Transverse colon (tissue), 4 donors: ENCODE measurements at places on chromosomes 1 and 21. TPM values are rescaled to one million over a fixed set of nuclear protein-coding genes. Genes with fewer than 3 reads are reported as not detected.
A peak's percentile ranks its signal among the peaks of the same experiment; 100 is the strongest.

DNA sequence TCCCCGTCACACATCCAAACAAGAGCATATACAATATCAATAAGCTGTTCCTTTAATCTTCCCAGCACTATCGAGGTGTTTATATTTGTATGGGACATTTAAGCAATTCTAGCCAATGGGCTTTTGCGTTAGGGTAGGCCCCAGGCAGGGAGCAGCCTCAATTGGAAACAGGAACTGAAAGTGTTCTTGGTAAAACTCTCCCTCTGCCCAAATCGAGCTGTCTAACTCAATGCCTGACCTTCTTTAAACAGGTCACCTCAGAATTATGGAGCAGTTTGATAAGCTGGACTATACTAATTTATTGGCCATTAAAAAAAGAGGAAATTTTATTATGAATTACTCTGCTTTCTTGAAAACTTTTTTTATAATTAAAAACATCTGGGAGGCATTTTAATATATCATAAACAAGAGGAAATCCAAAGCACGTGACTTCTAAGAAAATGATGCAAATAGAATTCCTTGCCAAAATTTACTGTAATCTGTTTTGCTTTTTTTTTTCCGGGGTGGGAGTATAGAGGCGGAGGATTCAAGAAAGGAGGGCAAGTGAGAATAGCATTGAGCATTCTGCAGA is 498.1 kb downstream of the LMO4 start:
- no peak overlapping the region for H3K27ac ChIP-seq
- peak; percentile 34 for DNase-seq
- no peaks in the 10 kb centered on the region for H3K36me3 ChIP-seq
- H3K27me3 ChIP-seq, result no peaks in the 10 kb centered on the region
- no peak overlapping the region for H3K4me3 ChIP-seq

- no peaks in the 10 kb centered on the region for H3K27me3 ChIP-seq
- no peak for DNase-seq
- peaks cover 14% of the 10 kb centered on the region for H3K4me1 ChIP-seq
- no peaks in the 10 kb centered on the region for H3K36me3 ChIP-seq
Observed at GRCh38 chr1:231691618-231692259, 65.1 kb downstream of the DISC1 start.

GRCh38 chr1:213414911-213415310 is 363.9 kb downstream of the RPS6KC1 start:
- H3K4me3 ChIP-seq, result no peak overlapping the region
- H3K4me1 ChIP-seq, result no peaks in the 10 kb centered on the region
- no peaks in the 10 kb centered on the region for H3K27me3 ChIP-seq
- no peak overlapping the region for H3K27ac ChIP-seq
- H3K36me3 ChIP-seq, result no peaks in the 10 kb centered on the region

- H3K4me3 ChIP-seq, result no peak overlapping the region
- H3K4me1 ChIP-seq, result no peaks in the 10 kb centered on the region
- no peaks in the 10 kb centered on the region for H3K27me3 ChIP-seq
- no peak overlapping the region for H3K27ac ChIP-seq
- DNase-seq, result no peak
- H3K36me3 ChIP-seq, result no peaks in the 10 kb centered on the region
Observed at GRCh38 chr21:29805105-29805504, 134.7 kb downstream of the GRIK1 start.

DNA sequence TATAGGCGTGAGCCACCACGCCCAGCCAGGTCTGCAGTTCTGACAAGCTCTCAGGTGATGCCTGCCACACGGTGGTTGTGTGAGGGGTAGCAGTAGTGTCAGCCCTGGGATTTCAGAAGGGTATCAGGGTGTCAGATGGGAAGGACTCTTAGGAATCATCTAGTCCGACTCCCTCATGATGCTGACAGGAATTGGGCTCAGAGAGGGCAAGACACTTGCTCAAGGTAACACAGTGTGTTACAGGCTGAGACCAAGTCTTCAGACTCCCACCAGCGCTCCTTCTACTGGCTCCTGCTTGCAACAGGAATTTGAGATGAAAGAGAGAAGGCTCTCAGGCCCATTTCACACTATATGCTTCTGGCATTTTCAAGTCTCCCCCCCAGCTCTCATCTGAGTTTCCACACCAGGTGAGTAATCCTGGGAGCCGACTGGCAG is 6.9 kb downstream of the HTR1D start:
- peaks cover 19% of the 10 kb centered on the region for H3K27me3 ChIP-seq
- DNase-seq, result no peak
- H3K27ac ChIP-seq, result no peak overlapping the region
- no peaks in the 10 kb centered on the region for H3K36me3 ChIP-seq

- DNase-seq, result no peak
- no peaks in the 10 kb centered on the region for H3K36me3 ChIP-seq
- no peak overlapping the region for H3K4me3 ChIP-seq
Observed at GRCh38 chr1:48552420-48552819, 80.4 kb upstream of the SPATA6 start.

GRCh38 chr1:14842361-14842760 is 243.9 kb downstream of the KAZN start:
- H3K27ac ChIP-seq, result peak overlapping the region; percentile 21
- no peaks in the 10 kb centered on the region for H3K36me3 ChIP-seq
- no peak overlapping the region for H3K4me3 ChIP-seq
- no peaks in the 10 kb centered on the region for H3K4me1 ChIP-seq
- H3K27me3 ChIP-seq, result no peaks in the 10 kb centered on the region
- DNase-seq, result no peak

DNA sequence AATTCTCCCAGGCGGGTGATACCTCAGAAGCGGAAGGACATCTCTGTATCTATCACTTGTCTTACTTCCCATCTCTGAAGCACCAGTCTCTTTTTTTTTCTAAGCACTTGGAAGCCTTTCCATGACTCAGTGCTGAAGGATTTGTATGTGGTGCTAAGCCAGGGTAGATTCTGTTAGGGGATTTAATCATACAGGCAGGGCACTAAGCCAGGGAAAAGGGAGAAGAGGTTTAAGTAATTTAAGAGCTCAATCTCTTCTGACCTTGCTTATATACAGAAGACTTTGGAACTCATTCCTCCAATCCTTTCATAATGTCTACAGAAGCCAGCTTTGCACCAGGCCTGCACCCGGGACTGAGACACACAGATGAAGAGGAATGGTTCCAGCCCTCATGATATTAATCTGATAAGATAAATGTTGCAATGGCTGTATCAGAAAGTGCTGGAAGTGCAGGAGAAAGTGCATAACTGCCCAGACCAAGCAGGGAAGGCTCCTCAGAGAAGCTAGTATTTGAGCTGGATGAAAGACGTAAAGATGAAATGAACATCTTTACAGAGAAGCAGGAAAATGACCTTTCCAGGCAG is 11.0 kb downstream of the FAM163A start:
- no peaks in the 10 kb centered on the region for H3K36me3 ChIP-seq
- H3K27ac ChIP-seq, result peak overlapping the region; percentile 55
- no peak for DNase-seq
- H3K27me3 ChIP-seq, result no peaks in the 10 kb centered on the region

GRCh38 chr1:55035904-55036303 is 3.4 kb upstream of the PCSK9 start:
- no peak for DNase-seq
- H3K4me1 ChIP-seq, result peaks cover 18% of the 10 kb centered on the region
- no peaks in the 10 kb centered on the region for H3K36me3 ChIP-seq
- no peak overlapping the region for H3K4me3 ChIP-seq
- peaks cover 46% of the 10 kb centered on the region for H3K27me3 ChIP-seq

Gene C4BPA
- total RNA-seq, result 2.2 TPM

DNA sequence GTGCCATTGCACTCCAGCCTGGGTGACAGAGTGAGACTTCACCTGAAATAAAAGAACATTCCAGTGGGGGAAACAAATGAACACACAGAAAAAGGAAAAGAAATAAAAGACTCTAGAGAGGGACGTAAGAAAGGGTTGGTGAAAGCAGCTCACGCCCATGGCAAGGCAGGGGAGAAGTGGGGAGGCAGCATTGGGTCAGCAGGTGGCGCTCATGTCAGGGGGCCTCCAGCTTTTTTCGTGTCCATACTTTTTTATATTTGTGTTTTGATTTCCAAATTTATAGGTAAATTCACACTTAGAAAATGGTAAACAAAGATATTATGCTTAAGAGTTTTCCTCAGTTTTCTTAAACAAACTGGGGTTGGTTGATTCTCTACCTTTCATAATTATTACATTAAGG is 45.5 kb downstream of the VPS13D start:
- H3K4me3 ChIP-seq, result no peak overlapping the region
- H3K27me3 ChIP-seq, result no peaks in the 10 kb centered on the region
- no peaks in the 10 kb centered on the region for H3K36me3 ChIP-seq
- H3K4me1 ChIP-seq, result no peaks in the 10 kb centered on the region

GRCh38 chr1:153792631-153793041 is 17.4 kb downstream of the SLC27A3 start:
- H3K4me1 ChIP-seq, result peaks cover 29% of the 10 kb centered on the region
- DNase-seq, result no peak
- H3K27me3 ChIP-seq, result peaks cover 4% of the 10 kb centered on the region
- H3K36me3 ChIP-seq, result no peaks in the 10 kb centered on the region
- no peak overlapping the region for H3K27ac ChIP-seq

Gene FASLG
- total RNA-seq, result not detected

DNA sequence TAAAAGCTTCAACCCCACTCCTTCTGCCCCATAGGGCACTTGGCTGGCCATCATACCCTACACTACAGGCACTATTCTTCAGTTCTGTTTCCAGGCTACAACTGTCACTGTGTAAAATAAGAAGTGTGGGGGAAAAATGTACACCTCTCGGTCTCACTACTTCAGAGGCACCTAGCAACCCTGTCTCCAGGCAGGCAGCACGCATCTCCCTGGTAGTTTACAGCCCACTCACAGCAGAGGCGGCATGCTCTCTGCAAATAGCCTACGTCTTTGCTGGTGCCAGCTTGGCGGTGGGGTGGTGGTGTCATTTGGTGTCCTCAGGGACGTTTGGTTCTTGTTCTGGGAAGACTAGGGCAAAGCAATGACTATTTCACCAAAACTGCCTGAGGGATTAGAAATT is 48.2 kb upstream of the BTG3 start:
- no peaks in the 10 kb centered on the region for H3K36me3 ChIP-seq
- DNase-seq, result no peak
- H3K4me3 ChIP-seq, result no peak overlapping the region
- peaks cover 5% of the 10 kb centered on the region for H3K27me3 ChIP-seq
- H3K27ac ChIP-seq, result no peak overlapping the region

DNA sequence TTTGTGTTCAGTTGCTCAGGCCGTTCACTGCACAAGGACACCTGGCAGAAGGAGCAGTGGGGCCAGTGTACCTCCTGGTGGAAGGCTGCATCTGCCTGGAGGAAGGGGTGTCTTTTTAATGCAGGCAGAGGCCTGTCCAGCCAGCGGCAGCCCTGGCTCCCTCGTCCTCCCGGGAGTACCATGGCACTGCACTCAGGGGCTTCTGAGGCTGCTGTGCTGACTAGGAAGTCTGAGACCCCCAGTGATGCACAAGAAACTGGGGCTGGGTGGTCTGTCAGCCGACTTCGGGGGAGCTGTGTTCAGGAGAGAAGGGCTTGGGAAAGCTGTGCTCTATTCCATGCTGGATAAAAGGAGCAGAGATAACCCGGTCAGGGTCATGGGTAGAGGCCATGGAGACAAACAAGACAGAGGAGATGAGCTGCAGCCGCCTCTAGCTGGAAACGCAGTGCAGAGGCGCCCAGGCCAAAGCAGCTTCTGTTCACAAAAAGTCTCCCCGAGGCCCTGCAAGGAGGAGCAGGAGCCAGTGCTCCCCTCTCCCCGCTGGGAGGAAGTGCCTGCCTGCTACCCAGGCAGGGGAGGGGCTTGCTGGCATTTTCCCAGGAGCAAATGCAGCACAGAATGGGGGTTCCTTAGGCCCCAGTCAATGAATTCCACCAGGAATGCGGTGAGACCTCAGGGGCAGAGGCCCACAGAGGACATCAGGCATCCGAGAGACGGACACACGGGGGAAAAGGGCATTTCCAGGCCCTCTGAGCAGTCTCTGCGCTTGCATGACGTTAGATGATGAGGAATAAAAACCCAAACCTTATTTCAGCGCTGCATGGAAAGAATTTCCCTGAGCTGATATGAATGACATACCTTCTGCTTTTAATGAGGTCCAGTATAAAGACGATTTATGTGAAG is 17.2 kb upstream of the C2CD2 start:
- no peaks in the 10 kb centered on the region for H3K36me3 ChIP-seq
- H3K4me1 ChIP-seq, result peaks cover 11% of the 10 kb centered on the region
- no peak overlapping the region for H3K27ac ChIP-seq
- no peak overlapping the region for H3K4me3 ChIP-seq
- DNase-seq, result no peak

GRCh38 chr1:201885531-201886075 is 3.1 kb upstream of the SHISA4 start:
- DNase-seq, result no peak
- H3K27me3 ChIP-seq, result peaks cover 25% of the 10 kb centered on the region
- H3K4me1 ChIP-seq, result peaks cover 12% of the 10 kb centered on the region
- H3K36me3 ChIP-seq, result no peaks in the 10 kb centered on the region

DNA sequence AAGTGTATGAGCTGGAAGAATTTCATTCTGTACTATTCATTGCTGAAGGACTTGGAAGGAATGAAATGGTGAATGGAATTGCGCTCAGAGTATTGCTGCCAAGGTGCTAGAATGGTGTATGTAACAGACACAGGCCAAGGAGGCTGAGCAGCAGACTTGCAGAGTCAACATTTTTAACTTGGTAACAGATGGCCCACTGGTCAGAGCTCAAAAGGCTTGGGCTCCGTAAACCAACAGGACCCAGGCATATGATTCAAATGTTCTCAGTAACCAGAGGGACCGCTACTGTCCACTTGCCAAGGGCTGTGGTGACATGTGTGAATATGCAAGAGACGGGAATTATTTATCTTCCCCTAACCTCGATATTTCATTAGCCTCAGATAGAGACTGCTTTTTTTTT is 28.8 kb upstream of the PTGFRN start:
- peaks cover 10% of the 10 kb centered on the region for H3K4me1 ChIP-seq
- no peaks in the 10 kb centered on the region for H3K36me3 ChIP-seq
- H3K4me3 ChIP-seq, result no peak overlapping the region

GRCh38 chr1:16969057-16969611 is 11.3 kb downstream of the MFAP2 start:
- H3K4me1 ChIP-seq, result no peaks in the 10 kb centered on the region
- no peaks in the 10 kb centered on the region for H3K36me3 ChIP-seq
- no peak overlapping the region for H3K4me3 ChIP-seq
- H3K27me3 ChIP-seq, result no peaks in the 10 kb centered on the region
- no peak for DNase-seq
- H3K27ac ChIP-seq, result no peak overlapping the region

GRCh38 chr1:112956544-112957132 is 642 bp upstream of the SLC16A1 start:
- no peaks in the 10 kb centered on the region for H3K27me3 ChIP-seq
- peaks cover 5% of the 10 kb centered on the region for H3K4me1 ChIP-seq
- no peak for DNase-seq
- peak overlapping the region; percentile 95 for H3K27ac ChIP-seq
- no peaks in the 10 kb centered on the region for H3K36me3 ChIP-seq
